ENCODE measurements at places on chromosomes 7 and 10.
A peak's percentile ranks its signal among the peaks of the same experiment; 100 is the strongest.

GRCh38 chr7:115210552-115210951 lies 288.7 kb downstream of the MDFIC start:
- no peak for DNase-seq

DNA sequence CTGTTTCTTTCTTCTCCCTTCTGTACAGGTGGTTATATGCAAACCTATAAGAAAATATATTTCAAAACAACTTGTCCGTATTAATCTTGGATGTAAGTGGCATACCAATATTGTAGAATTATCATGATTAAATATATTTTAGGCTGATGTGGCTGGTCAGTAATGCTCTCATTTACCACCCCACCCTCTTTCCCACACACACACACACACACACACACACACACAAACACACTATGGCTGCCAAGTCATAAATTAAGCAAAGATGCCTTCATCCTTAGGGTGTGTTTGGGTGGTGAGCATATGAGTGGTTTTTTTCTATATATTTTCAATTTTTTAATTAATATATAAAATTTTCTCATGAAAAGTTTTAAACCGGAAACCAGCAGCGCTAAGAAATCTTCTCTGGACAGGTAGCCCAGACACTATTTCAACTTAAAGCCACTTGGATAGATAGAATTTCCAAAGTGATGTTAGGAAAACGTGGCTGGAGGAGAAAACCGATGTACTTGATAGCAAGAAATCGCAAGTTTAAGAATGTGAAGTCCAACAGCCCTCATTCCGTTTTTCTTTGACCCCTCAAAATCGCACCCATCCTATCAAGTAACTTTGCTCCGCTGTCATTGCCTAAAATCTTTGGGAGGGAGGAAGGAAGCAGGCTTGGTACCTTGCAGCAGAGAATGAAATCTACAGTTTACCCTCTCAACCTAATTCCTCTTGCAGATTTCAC lies 171.7 kb downstream of the FAM107B start:
- no peak for DNase-seq

DNA sequence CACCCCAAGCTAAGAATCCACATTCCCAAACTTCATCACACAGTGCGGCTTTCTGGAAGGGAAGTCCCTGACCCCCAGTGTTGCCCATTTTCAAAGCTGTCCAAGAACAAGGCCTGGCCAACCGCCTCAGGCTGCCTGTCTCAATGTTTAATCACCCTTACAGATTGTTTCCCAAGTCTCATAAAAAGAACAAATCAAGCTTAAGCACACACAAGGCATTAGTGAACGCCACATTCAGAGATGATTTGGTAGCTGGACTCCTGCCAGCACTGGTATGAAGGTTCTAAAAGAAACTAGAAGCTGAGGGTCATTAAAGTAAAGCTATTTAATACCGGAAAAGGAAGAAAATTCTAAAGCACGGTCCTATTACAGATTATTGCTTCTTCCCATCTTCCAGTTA lies 35.6 kb downstream of the C10orf90 start:
- DNase-seq, result no peak

DNA sequence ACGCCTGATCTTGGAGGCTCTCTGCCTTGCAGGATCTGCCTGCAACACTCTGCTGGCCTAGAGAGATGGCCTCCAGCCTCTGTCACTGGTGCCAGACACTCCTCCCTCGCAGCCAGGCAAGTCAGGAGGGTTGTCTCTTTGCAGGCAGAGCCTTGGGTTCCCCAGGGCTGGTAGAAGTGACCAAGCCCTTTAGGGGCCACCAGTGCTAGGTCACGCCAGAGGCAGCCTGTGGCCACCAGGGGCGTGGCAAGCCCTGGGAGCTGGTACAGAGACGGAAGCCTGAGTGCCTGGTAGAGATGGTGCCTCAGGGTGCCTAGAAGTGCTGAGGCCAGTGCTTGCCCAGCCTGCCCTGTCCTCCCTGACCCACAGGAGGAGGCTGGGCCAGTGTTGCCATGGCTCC lies 9.1 kb downstream of the ADCYAP1R1 start:
- DNase-seq, result no peak

GRCh38 chr7:45921699-45922519 lies 837 bp upstream of the IGFBP3 start:
- peak; percentile 81 for DNase-seq

Measured in type B pancreatic cell (in vitro differentiated cells).